ENCODE measurements at places on chromosomes 12 and 14.
A peak's percentile ranks its signal among the peaks of the same experiment; 100 is the strongest.

DNA sequence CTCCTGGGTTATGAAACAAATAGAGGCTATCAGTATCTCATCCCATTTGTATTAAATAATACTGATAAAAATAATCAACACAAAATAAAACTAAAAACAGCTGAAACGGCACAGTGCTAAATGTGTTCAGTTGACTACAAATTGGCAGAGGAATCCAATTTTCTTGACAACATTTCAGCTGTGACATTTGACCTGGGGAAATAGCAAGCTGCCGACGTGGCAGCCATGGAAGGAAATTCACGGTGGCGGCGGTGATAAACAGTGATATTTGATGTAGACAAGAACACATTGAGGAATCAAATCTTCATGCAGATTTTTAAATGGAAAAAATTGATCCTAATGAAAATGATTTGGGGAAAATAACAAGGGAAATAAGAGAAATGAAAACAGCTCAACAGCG lies 159.1 kb upstream of the RTL1 start:
- no peak for DNase-seq

DNA sequence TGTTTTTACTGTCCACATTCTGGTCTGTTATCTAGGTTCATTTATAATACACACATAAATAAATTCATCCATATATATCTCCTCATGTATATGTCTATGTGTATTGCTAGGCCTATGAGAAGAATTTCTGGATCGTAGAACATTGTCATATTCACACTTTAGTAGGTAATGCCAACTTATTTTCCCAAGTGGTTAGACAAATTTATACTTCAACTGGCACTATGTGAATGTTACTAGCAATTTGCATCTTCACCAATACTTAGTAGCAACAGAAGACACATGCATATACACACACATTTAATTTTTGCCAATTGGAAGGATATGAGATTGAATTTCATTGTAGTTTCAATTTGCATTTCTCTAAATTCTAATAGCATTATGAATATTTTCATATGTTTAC lies 365.1 kb downstream of the FSCB start:
- DNase-seq: no peak

GRCh38 chr14:50083467-50084337 lies 32.7 kb downstream of the VCPKMT start:
- peak; percentile 67 for DNase-seq

GRCh38 chr14:90444077-90444696 lies 47.4 kb downstream of the CALM1 start:
- no peak for DNase-seq

DNA sequence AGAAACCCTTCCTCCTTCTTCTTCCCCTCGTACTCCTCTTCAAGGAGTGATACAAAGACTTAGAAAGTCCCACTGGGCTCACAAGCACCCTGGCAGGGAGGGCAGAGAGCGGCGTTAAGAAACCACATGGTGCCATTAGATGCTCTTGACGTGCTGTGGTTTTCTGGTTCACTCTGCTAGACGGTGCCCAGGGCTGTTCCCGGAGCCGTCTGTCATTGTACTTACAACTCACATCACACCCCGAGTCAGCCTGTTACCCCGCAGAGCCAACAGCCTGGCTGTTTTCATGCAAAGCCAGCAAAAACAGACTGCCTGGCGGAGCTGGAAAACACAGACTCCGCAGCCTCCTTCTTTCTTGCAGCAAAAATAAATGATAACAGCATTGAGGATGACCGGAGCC lies 232.6 kb upstream of the TBX3 start:
- no peak for DNase-seq

DNA sequence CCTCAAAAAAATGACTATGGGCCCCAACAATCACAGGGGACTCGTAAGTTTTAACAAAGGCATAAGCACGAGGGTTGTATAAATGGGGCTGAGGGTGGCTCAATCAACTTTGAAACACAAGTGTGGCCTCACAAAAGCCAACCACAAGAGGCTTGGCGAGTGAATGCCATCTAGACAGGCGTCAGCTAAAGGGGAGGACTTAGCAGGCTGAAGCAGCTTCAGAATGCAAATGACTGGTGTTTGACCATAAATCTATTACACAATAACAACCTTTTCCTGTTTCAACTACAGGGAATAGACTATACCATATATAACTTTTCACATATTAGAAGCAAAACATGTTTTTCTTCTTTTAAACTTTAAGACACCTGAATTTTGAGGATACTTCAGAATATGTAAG lies 777.9 kb downstream of the FSCB start:
- DNase-seq: no peak

DNA sequence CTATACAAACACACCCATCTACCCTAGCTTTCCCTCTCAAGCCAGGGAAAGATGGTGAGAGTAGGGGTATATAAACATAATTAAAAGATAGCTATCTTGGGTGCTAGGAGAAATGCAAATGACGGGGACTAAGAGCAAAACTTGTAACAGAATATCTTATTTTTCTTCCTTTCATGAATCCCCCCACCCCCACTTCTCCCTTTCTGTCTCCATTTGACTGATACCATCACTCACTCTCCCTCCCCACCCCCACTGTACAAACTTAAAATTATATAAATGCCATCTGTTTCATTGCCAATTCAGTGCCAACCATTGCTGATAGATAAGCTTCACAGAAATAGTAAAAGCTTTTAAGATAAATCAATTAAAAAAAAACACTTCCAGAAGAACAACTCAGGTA lies 268.6 kb downstream of the SLC6A15 start:
- no peak for DNase-seq

DNA sequence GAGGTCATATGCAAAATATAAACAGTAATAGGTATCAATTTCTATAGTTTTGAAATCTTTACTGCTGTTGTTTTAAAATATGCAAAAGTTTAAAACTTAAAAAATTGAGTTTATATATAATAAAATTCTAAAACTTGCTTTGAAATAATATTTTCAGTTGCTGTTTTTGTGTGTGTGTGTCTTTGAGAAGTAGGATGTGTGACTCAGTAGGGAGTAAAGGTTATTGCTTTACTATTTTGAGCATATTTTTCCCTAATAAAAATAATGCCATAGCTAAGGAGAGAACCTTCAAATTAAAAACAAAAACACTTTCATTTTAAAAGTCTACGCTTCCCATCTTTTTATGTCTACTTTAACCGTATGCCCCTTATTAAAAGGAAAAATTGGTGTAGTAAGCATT lies 238.1 kb downstream of the FBXL14 start:
- no peak for DNase-seq

DNA sequence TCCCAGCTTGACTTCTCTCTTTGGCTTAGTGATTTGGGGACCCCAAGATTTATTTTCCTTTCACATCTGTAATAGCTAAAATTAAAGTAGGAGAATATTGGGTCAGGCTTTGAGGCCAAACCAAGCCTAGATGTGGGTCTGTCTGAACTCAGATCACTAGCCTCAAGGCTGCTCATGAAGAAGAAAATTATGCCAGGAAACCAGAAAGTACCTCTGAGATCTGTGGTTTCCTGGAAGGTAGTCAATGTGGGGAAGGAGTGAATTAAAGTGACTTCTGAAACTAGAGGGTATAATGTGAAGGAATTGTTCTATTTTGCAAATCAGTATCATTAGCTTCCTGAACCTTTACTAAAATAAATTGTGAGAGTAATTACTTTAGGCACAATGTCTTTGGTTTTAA lies 13.4 kb upstream of the CLEC12A start:
- DNase-seq: no peak

DNA sequence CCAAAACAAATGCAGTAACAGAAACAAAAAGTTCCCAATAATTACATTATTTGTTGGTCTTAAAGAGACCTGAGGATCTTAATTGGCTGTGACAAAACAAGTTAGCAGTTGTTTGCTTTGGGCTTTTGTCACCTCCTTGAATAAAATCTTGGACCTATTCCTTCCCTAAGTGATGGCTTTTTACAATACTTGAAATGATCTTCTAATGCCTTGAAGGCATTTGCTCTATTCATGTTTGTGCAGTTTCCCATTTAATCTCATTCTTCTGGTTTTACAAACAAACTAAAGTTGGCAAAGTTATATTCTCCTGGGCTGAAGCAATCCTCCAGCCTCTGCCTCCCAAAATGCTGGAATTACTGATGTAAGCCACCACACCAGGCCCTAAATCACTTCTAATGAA lies 98.8 kb downstream of the OSBPL8 start:
- no peak for DNase-seq

DNA sequence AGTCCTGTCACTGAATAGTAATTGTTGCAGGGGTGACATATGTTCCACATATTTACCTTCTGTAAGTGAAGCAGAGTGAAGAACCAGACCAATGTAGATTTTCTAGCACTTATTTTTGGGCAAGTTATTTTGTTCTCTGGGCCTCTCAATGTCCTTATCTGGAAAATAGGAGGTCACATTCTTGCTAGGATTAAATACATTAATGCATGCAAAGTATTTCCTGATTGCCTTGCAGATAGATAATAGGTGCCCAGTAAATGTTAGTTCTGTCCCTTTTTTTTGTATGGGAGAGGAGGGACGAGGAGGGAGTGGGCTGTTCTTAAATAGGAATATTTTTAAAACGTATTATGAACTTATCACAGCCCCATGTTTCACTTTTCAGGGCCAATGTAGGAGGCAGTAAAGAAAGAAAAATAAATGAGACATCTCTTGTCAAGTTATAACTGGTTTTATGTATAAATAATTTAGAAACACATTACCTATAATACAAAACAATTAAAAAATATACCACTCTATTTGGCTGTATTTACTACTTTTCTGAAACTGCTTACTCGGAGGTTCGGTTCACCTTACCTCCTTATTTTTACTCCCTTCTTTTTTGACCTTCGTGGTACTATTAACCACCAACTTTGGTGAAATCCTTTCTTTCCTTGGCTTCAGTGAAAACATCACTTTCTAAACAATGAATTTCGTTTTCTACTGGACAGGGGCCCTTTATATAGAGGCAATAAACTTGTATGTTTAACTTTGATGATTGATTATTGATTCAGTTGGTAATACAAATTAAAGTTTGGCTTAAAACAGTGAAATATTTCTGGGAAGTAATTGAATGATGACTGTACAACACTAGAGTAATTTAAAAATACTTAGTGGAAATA lies 41.9 kb downstream of the DIP2B start:
- no peak for DNase-seq

- no peak for DNase-seq
Measured at GRCh38 chr12:93698307-93699092, 21.3 kb downstream of the CRADD start.

DNA sequence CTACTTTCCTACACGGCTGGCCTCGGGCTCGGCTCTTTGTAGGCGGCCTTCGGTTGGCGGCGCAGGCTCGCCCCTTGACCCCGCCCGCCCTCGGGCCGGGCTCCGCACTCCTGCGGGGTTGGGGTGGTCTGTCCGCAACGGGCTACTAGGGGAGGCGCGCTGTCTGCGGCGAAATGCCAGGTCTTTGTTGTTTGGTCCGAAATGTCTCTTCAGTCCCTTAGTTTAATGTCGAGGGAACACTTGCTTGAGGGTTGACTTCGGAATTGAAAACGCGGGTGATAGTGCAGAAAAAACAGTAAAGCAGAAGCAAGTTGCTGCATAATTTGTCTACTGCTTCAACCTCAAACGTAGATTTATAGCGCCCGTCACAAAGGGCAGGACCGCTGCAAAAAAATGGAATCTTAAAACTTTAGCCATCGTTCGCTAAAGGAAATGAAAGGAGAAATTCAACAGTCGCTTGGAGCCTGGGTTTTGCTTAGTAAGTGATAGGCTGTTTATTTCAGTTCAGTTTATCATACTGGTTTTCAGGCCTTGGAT lies 390 bp downstream of the JKAMP start:
- no peak for DNase-seq

- no peak for DNase-seq
Measured at GRCh38 chr12:26135010-26135420, 10.2 kb upstream of the BHLHE41 start.

Measured in CD4-positive, alpha-beta T cell treated with Interleukin-6 for 4 hours (primary cell).